ENCODE measurements at places on chromosomes 1 and 21.

DNA sequence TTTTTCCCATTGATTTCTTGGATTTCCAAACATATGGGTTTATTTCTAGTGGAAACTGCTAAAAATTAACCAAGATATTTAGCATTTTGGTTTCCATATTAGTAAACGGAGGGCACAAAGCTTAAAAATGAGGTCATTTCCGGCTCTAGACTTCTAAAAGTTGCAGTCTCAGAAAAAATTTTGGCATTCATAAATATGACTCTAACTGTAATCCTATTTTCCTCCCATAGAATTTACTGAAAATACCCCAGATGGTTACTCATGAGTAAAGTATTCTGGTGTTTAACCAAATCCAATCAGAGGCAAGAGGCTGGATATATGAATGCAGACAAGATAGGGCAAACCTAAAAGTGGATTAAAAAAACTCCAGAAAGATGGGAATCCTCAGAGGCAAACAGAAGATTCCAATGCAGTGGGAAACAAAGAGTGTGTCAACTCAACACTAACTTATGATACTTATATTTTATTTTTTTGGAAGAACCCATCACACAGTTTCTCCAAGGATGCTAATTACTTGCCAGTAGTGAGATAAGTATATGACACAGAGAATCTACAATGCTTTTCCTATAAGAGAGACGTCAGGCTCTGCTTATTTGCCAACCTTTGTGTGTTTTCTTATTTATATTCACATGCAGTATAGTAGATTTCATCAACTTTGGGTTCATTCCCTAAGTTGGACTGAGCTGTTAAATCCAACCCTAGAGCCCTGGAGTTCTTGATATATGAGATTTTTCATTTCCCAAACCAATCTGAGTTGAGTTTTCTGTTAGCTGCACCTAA is 90.1 kb upstream of the BCL10 start:
- no peak for DNase-seq

DNA sequence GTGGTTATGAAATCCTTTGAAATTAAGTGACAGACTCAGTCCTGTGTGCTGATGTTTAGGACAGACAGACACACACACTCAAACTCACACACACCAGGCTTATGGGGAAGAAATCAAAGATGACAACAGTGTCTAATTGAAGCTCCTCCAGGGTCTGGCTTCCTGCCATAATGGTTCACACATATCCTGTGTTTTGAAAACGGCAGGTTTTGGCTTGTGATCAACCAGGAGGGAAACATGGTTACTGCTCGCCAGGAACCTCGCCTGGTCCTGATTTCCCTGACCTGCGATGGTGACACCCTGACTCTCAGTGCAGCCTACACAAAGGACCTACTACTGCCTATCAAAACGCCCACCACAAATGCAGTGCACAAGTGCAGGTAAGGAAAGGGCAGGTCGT is 4.6 kb downstream of the MTARC1 start:
- no peak for DNase-seq

DNA sequence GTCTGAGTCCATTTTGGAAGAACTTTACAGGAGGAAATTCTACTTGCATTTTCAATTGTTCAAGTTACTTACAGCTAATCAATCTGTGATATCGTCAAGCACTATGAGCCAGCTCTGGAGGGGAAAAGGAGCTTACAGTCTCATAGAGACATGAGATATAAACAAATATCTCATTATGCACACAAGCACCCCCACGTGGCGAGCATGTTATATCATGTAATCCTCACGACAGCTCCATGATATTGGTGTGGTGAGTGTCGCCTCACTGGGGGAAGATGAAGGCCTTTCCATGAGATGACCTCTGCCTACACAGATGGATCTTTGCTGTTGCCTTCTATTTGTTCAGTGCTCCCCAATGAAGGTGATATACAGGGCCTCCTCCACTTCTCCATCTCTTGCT is 34.6 kb downstream of the TNR start:
- no peak for DNase-seq

GRCh38 chr1:206579747-206580437 is 32.4 kb downstream of the EIF2D start:
- DNase-seq: peak; percentile 99

GRCh38 chr1:147627435-147628110 is 42.8 kb downstream of the ACP6 start:
- peak; percentile 55 for DNase-seq

GRCh38 chr1:233102341-233102740 is 151.9 kb downstream of the NTPCR start:
- DNase-seq: no peak

GRCh38 chr21:39180429-39181019 is 2.7 kb downstream of the PSMG1 start:
- no peak for DNase-seq

DNA sequence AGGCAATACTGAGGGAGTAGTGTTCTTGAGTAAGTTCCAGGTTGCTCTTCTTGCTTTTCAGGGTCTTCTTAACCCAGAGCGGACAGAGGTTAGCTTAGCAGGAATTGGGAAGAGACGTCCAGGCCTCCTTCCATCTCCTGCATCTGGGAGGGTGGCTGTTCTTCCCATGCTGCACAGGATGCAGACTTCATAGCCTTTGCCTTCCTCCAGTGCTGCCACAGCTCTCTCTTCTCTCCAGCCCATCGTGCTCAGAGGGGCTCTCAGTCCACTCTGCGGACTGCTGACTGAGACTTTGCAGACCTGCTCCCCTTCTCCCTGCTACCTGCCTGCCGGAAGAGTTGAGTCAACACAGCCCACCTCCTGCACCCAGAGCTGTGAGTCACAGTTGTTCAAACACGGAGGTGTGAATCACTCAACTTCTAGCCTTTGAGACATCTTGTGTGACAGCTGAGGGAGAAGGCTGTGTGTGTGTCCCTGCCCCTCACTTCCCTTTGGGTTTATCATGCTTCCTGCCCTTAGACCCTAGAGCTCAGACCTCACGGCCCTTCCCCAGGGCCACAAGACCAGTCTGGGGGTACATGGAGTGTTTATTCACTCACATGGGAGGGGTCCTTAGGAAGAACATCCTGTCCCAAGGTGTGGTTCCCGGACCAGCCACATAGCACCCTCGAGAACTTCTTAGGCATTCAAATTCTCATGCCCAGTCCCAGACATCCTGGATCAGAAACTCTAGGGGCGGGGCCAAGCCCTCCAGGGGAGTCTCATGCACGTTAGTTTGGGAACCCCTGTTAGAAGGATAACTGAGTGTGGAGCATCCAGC is 158.3 kb upstream of the CACNA1E start:
- peak; percentile 64 for DNase-seq

DNA sequence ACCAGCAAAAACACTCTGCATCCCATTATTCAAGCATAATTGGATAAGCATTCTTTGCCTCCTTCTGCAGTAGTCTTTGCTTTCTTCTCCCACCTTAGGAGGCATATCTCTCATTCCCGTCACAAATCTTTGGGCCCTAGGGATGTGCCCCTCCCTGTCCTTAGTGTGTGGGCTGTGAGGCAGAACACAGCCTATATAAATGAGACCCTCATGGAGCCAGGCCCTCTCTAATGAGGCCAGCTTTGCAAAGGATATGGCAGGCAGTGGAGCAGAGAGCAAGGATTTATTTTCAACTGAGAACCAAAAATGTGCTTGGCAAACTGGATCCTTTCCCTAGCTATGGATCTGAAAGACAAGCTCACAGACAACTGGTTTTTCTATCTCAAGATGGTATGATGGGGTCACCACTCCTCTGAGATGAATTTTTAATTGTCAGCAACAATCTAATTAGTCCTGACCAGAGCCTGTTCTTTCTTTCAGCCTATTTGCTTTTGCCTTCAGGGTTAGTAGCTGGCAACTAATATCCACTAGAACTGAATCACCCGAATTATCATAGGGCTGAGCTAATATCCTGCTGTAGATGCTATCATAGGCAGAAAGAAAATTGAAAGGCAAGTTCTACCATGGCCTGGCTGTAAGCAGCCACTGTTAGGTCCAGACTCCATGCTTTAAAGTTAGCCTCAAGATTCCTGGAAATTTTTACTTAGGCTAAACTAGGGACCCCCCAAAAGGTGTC is 134.2 kb downstream of the SYT2 start:
- DNase-seq: no peak

- DNase-seq: no peak
These were observed 25.3 kb upstream of the TRAPPC10 start for GRCh38 chr21:43986544-43987451.

DNA sequence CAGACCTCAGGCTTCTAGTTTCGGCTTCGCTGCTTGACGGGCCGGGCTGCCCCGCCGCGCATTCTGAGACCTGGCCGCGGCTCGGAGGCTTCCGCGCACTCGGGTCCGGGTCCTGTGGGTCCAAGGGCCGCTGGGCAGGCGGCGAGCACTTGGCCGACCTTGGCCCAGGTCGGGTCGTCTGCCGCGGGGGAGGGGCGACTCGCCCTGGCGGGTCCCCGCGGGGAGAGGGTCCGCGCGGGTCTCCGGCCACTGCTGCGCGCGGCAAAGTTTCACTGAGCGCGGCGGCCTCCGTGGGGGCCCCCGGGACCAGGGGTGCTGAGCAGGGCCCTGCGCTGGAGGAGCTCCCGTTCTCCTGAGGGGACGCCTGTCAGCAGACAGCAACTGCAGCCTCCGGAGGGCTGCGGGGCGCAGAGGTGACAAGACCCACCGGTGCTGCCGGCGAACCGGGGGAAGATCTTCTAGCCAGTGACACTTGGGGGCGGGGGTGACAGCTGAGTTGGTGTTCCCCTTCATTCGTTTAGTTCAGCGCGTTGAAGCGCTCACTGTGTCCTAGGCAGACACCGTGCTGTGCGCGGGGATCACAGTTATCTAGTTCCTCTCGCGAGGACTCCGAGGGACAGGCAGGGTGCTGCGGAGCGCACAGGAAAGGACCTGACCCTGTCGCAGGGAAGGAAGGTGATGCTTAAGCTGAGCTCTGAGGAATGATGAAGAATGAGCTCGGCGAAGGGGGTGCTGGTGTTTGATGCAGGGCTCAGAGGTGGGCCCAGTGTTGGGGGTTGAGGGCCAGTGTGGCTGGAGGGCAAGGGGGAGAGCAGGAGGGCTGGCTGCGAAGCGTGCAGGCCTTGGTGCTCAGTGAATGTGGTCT is 725 bp downstream of the MTFR1L start:
- DNase-seq: peak; percentile 88

DNA sequence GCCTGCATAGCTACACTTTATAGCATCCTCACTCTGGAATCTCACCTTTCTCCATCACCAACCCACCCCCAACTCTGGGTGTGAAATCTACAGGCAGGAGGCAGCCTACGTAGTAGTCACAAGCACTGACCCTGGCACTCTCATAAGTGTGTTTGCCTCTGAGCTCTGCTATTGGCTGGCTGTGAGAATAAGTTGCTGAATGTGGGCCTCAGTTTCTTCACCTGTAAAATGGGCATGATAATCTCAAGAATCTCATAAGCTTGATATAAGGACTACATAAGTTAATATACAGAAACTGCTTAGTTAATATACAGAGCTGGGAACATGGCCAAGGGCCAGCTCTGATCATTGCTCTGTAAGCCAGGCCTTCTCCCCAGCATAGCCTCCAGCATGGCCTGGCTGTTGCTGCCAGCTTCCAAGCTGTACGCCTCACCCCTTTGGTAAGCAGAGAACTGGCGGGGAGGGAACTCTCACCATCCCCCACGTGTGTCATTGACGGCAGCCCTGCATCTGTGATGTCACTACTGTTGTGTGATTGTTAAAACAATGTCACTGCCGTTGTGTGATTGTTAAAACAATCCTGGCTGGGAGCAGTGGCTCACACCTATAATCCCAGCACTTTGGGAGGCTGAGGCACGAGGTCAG is 53.3 kb downstream of the SYF2 start:
- peak; percentile 18 for DNase-seq

DNA sequence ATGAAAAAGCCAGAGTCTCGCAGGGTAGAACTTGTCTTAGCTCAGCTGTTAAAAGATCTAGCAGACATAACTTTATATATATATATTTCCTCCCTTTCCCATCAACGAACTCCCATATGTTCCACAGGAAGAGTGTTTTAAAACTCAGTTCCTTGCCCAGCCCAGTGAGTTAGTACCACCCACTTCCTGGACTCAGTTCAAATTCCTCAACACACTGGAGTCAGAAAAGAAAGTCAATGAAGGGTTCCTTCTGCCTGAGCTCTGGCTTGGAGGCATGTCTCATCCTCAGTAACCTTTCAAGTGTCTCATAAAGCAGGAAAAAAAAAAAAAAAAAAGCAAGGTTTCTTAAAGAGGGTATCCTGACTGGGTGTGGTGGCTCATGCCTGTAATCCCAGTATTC is 15.6 kb downstream of the TPM3 start:
- no peak for DNase-seq

- DNase-seq: no peak
These were observed 16.4 kb downstream of the WDR4 start for GRCh38 chr21:42862774-42863503.

DNA sequence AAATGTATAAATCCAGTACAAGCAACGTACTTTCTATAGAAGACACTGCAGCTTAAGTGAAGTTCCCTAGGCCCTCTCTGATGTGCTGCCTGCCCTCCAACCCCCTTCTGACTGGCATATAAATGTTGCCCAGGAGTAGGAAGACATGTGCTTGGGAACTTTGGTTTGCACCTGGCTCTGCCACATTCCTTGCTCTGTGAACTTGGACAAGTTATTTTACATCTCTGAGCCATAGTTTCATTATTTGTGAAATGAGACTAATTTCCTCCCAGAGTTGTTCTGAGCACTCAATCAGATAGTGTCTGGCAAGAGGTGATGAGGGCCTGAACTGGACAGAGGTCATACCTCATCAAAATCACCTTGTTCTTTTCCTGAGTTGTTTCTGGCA is 3.5 kb upstream of the PHC2 start:
- no peak for DNase-seq

GRCh38 chr1:178434899-178435435 is 61.8 kb downstream of the CLEC20A start:
- DNase-seq: no peak

- DNase-seq: no peak
These were observed 825 bp downstream of the FABP3 start for GRCh38 chr1:31372051-31372450.

DNA sequence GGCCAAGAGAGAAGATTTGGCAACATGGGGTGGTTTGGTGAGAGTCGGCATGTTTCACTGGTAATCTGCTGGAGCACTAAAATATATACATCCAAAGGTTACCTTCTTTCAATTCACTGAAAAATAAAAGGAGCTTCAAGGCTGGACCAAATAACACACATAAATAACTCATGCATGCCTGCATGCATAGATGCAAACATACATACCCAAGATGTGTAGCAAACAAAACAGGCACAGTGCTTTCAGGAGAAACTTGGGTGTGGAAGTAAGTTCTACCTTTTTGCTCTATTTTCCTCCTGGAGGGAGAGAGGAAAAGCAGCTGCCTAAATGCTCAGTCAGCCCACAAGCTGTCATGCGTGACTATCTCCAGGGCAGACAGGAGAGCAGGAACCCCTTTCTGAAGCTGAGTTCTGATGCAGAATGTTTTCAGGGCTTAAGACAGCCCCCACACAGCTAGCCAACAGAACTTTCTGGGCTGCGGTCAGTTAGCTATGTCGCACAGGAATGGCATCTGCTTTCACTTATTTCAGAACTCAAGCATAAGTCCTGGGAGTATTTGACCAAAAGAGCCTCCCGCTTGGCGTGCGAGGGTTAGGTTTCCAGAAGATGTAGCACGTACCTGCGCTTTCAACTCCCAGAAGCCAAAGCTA is 166.2 kb downstream of the TOMM20 start:
- peak; percentile 73 for DNase-seq

All from activated CD8-positive, alpha-beta memory T cell treated with anti-CD3 and anti-CD28 coated beads, Interleukin-2, amount 10 ng/mL, durations not matched to agents 7 days and 5 days (primary cell).